Skeletal muscle cell (primary cell): ENCODE measurements at places on chromosomes 7 and 10.

DNA sequence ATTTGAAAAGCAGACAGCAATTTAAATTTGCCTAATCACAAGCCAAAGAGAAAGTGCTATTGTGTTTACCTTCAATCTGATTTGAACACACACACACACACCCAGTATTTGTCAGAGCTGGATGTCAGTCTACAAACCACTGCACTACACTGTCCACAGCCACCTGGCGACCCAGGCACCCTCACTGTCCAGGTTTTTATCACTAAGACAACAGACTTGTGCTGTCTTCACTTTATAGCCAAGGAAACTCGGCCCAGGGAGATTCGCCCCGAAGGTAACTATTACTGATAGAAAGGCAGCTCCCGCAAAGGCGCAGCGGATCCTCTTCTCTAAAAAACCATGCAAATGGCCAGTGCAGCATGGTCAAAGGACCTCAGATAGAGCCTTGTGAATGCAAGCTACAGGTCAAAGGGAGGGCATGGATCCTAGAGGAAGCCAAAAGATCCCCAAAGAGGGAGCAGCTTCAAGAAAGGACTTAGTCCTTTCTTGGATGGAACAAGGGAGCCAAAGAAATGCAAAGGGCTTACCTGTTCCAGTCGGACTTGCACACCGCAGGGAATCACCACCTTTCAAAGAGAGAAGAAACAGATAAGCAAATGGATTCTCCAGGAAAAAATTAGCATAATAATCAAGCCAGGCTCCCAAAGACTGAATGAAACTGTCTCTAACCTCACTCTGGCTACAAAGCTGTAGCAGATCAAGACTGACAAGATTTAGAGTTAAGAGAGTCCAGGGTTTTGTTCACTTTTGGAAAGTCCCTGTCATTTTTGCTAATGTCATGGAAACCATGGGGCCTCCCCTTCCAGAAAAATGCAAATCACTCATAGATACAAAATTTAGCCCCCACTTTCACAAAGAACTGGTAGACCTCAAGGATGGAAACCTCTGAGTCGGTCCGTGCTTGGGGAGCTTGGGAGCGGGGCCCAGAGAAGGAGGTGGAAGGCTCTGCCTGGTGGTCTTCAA lies 101.1 kb downstream of the TNS3 start:
- no peak for DNase-seq

- no peak for DNase-seq
Observed at GRCh38 chr10:108230478-108231170, 1066.1 kb upstream of the SORCS1 start.

GRCh38 chr7:80876894-80877414 lies 41.9 kb downstream of the SEMA3C start:
- DNase-seq = peak; percentile 56

- DNase-seq = no peak
Observed at GRCh38 chr10:88437411-88437810, 145.7 kb downstream of the RNLS start.

DNA sequence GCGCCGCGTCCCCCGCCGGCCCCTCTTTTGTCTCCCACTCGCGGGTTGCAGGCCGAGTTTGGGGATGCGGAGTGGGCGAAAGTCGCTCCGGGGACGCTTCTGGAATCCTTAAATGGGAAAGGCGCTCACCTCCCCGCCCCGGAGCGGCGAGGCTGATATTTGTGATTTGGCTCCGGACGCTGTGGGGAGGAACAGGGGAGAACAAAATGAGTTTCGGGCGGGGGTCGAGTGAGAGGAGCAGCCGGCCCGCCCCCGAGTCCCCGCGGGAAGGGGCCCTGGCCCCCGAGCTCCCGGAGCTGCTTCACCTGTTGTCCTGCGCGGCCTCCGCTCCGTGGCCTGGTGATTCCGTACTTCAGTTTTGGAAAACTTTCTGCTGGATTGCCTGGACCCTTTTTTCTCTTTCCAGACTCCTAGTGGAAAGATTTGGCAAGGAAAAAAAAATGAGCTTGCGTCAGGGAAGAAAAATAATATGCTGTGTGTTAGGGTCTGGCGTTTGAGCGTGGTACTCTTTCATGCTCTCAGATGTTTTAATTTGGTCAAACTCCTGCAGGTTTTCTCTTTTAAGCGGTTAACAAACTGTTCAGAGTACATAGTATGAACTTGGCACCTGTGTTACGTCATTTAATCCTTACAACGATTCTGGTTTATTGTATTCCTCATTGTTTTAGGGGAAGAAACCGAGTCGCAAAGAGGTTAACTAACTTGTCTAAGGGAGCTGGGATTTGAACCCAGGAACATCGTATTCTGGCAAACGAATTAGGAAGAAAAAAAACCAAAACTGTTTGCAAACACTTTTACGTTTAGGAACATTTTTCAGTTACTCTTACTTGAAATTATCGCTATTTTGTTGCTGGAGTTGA lies 924 bp downstream of the BMPR1A start:
- DNase-seq = no peak

GRCh38 chr10:13505052-13505680 lies 23.6 kb downstream of the BEND7 start:
- DNase-seq = no peak

DNA sequence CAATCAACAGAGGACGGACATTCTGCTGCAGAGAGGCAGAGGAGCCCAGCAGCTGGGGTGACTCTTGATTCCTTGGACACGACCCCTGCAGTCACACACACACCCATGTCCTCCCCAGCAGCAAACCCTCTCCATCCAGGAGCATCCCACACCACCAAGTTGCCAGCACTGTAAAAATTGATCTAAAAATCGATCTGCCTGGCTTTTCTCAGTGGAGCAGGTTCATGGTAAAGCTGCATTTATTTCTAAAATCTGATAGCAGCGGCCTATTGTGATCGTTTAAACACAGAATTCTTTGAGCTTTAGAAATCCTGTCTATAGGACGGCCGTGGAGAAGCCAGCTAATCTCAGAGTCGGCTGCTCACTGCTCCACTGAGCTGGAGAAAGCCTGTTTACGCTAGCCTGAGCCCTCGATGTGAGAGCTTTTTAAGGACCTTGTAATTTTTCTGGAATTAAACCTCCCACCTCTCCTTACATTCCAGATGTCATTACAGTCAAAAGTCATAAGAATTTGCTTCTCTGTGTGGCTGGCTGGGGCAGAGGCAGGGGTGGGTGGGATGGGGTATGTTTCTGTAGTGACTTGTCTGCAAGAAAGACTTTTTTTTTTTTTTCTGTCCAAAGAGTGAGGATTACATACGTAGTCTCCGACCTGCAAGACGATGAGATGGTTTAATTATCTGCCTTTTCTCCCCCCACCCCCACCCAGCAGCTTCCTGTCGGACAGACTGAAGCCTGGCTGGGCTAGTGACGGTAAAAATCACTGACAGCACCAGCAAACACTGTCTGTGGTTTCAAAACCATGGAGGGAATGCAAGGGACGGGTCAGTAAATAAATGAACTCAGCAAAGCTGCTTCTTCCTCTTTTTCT lies 31.6 kb downstream of the TRIM8 start:
- DNase-seq = peak; percentile 87

DNA sequence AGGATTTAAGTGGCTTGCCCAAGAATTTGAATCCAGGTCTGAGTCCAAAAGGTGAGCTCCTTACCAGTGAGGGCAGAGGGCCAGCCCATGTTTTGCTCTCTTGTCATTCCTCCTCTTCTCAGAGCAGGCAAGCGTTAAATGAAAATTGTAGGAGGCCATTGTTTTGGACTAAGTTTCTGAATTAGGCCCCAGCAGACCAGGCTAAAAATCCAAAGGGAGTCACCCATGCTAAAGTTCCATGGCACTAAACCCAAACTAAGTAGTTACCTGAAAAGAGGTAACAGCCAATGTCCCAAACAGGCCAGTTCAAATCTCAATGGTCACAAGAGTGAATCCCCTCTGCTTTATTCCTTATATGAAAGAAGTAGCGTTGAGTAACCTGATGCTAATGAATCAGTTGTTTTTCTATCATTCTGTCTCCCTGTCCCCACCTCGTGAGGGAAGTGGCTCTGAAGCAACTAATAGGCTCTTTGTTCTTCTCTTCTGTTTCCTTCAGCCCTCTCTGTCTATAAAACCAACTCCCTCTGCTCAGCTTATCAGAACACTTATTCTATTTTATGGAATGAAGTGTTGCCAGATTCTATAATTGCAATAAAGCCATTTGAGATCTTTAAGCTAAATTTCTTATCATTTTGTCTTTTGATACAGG lies 17.5 kb upstream of the CDH23 start:
- no peak for DNase-seq

DNA sequence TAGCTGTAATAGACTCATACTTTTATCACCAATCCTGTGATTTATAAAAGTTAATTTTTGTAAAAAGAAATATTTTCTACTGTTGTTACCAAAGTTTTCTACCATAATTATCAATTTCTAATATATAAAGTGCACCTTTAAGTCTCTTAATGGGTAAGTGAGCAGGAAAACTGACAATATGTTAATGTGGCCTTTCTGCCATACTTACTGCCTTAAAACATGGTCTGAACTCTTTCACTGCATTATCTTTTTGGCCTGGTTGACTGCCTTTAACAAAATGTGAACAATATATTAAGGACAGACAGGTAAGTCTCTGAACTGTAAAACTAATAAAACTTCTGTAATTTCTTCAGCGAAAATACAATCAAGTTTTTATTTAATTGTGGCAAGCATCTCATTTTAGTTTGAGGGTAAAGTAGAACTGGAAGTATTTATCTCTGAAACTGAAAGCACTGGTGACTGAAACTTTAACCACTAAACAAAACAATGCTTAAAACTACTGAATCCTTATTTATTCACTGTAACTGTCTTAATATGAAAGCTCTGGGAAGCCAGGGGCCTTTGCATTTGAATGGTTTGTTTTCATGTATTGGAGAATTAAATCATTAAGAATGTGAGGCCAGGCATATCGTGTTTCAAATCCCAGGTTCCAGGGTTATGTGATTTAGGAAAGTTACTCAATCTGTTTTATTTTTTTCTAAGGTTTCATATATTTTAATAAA lies 948.8 kb upstream of the POT1 start:
- DNase-seq = no peak

DNA sequence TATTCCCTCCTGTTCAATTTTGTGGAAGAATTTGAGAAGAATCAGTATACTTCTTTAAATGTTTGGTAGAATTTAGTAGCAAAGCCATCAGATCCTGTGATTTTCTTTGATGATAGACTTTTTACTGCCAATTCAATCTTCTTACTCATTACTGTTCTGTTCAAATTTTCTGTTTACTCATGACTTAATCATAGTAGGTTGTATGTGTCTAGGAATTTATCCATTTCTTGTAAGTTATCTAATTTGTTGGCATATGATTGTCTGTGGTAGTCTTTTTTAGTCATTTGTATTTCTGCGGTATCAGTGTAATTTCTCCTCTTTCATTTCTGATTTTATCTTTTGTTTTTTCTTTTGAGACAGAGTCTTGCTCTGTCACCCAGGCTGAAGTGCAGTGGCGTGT lies 87.4 kb downstream of the CCDC3 start:
- no peak for DNase-seq

GRCh38 chr10:120115959-120116358 lies 223.4 kb downstream of the SEC23IP start:
- no peak for DNase-seq

DNA sequence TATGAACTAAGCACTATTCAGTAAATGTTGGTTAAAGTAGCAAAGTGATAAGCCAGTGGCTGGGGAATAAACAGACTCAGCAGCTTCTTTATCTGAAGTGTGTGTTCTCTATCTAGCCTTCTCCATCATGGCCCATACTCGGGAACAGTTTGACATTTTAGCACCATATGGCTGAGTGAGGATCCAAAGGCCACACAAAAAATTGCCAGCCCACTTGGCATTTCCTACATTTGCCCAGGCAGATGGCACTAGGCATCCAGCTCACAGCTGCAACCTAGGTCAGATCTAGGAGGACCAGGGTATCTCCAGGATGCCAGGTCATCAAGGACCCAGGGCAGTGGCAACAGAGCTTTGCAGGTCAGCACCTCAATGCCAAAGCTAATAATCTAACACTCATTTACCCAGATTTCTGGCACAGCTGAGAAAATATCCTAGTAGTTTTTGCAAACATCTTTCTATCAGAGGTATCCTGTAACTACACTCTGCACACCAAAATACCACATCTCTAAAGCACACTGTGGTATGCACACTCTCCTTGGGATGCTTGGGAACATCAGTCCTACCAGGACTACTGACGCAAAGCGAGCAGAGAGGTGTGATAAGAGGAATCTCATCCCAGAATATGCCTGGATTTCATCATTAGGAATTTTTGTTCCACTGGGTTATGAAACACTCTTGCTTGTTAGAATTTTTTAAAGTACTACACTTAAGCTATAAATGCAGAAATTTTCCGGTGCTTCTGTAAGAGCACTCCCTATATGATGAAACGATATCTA lies 61.7 kb downstream of the DOCK4 start:
- no peak for DNase-seq

DNA sequence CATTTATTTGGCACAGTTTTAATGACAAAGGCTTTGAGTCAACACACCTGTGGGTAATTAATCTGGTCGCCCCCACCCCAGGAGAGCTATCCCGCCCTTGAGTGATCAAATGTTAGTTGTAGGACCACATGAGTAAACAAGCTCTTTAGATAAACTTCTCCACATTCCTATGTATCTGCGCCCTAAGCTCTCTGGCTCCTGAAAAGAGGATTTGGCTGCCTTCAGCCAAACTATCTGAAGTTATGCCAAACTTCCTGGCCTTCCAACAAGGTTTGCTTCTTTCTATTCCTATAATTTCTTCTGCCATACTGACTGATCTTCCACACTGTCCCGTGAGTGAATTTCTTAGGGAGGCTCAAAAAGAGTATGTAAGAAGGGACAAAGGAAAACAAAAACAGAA lies 134.2 kb downstream of the RALA start:
- no peak for DNase-seq

DNA sequence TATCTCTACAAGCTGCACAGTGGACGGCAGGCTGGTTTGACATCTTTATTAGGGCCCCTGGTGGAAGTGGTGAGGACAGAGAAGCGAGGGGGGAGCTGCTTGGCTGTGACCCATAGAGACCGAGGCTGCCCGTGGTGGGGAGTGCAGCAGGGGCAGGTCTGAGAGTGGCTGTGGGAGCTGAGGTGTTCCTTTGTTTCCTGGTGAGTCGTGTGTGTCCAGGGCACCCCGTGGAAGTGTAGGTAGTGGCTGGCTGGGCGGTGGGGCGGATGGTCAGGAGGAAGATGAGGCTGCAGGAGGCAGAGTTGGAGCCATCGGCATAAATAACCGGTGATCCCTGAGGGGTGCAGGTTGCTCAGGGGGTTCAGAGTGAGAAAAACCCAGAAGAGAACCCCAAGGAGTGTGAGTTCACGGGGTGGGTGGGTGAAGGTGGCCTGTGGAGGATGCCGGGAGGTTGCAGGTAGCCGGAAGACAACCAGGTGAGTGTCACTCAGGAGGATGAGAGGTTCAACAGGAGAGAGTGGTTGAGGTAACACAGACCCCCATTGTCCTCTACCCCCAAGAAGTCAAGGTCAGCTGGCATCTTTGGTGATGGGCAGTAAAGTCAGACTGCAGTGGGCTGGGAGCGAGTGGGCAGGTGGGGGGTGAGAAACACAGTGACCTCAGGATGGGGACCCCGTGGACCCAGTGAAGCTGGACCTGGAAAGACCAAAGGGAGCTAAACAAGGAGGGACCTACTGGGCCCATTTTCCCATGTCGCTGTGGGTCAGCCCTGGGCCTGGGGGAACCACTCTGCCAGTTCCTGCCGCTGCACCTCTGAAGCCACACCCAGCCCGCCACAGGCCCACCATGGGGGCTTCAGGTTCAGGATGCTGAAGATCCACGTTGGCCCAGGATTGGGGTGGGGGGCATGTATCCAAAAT lies 7.8 kb downstream of the ATP6V0E2 start:
- no peak for DNase-seq

- DNase-seq = no peak
Observed at GRCh38 chr10:62749093-62749683, 55.3 kb upstream of the ADO start.

GRCh38 chr10:29585488-29585976 lies 49.2 kb downstream of the SVIL start:
- DNase-seq = no peak

- DNase-seq = no peak
Observed at GRCh38 chr10:91694170-91694794, 61.4 kb upstream of the PPP1R3C start.
